ENCODE measurements at places on chromosomes 2 and 18.

DNA sequence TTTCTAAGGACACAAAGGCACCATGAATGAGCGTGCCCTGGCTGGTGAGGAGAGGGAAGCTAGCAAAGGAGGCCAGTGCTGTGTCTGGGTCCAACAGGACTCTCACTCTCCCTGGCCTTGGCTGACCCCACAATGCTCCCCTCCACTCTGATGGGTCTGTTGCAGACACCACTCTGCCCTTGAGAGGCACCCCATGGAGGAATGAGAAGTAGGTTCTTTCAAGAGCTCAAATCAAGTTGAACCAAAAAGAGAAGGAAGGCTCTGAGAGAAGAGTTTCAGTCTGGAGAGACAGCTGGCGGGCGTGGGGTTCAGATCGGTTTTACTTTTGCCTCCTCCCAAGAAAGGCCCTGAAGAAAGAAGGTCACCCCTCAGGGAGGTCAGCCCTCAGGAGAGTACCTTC is 18.4 kb downstream of the TMEM247 start:
- no peak for ATAC-seq

GRCh38 chr2:167732326-167732725 is 515.1 kb downstream of the STK39 start:
- no peak for ATAC-seq

DNA sequence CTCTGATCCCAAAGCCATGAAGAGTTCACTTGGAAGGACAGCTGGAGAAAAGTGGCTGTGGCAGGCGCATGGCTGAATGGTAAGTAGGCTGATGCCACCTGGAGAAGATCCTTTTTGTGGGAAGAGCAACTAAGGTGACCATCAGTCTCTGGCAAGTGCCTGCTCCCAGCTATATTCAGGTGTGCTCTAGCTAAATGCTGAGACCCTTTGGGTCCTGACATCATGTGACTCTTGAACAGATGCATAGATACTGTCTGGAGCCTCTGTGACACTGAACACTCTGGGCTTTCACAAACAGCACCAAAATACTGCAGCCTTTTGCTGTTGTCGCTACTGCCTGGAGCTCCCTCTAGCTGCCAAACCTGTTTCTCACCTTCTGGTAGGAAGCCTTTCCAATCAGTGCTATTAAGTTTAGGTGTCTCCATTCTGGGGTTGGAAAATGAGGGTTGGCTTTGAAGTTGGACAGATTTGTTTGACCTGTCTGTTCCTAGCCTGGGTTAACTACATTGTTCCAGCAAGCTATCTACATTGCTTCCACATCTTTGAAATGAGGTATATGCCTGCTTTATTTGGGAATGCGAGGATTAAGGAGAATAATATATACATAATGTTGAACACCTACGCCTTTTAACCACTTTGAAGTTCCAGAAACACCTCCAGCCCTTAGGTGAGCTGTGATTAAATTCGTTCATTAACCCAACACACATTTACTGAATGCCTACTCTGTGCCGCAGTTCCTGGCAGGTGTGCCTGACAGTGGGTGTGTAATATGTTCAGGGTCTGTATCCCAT is 3.1 kb downstream of the EGR4 start:
- peak; percentile 52 for ATAC-seq

- ATAC-seq = no peak
These were observed 119.6 kb downstream of the ZFP36L2 start for GRCh38 chr2:43106559-43107527.

DNA sequence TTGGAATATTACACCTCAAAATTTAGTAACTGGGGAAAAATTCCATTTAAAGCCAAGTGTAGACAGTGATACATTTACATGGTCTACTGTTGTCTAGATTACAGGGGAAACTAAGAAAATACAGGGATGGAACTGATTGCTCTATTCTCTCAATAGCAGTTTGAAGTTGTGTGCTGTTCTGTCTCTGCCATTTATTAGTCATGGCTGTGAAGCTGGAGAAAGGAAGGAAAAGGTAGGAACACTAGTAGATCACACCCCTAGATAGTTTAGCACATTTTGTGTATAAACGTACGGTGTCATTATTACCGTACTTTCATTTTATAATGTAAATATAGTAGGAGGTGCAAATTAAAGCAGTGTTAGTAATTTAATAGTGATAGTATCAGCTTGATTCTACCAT is 170.5 kb downstream of the PHLPP1 start:
- no peak for ATAC-seq

- no peak for ATAC-seq
These were observed 4.5 kb upstream of the POLE4 start for GRCh38 chr2:74953796-74954499.

DNA sequence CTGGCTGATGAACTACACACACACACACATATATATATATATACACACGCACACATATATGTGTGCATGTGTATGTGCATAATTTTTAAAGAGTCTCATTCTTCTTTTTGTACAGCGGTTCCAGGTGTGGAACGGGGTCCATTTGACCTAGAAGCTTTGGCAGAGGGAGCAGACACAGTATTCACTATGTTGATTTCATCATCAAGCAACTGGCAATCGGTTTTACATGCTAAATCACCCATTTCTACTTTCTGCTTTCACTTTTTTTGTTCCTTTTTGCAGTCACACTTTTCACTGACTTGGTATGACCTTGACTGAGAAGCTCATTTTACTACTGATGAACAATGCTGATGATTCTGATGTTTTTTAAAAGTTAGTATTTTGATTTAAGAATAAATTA is 63.0 kb upstream of the PGAP1 start:
- ATAC-seq = no peak

GRCh38 chr18:32026491-32027086 is 8.0 kb downstream of the RNF125 start:
- no peak for ATAC-seq

DNA sequence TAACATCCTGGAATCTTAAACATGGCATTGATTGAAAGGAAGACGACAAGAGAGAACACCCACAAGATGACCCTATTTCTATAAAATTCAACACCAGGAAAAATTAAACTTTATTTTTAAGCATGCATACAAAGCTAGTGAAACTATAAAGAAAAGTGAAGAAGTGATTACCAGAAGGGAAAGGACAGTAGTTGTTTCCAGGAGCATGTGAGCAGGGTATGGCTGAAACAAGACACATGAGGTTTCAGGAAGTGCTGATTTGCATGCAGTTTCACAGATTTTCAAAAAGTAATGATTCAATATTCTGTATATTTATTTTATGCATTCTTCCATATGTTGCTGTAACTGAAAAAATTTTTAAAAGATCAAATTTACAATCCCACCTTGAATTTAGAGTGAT is 24.6 kb upstream of the DAW1 start:
- ATAC-seq = no peak

GRCh38 chr18:80126797-80127196 is 17.7 kb downstream of the ADNP2 start:
- ATAC-seq = no peak

DNA sequence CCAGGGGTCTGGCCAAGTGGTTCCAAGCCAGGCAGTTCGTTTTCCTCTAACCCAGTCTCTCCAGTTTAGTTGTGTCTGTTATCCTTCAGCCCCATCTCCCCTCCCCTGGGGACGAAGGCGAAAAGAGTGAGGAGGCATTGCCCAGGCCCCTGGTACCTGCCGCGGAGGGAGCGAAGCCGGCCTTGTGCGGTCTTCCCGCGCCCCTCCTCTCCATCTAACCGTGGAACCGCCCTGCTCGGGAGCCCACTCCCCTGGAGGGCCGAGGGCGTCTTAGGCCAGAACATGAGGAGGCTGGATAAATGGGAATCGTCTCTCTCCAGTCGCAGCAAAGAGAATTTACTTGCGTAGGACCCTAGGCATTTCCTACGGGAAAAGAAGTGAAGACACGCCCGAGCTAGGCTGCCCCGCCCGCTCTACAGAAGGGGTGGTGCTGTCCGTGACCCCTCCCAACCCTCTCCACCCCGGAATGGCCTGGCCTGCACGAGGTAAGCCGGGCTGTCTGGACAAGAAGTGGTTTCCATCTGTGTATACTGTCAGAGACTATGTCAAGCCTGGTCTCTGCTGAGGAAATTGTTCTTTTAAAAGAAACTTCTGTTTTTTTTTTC is 156.2 kb downstream of the MIB1 start:
- ATAC-seq = no peak

- peak; percentile 85 for ATAC-seq
These were observed 20.3 kb downstream of the STRADB start for GRCh38 chr2:201471732-201472393.

DNA sequence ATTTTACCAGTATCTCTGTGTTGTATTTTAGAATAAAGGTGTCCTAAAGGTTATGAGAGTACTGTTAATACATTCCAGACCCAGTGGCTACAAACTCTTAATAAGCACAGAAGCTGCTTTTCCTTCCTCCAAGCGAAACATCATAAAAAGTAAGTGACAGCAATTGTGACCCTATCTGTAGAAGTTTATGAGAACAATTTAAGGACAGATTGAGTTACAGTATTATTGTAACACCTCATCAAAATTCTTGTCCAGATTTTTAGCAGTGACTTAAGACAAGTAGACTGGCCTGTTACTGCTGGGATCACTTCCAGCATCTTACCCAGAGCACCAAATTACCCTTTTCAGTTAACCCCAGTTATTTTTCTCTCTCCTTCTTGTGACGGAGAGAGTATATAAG is 154.6 kb downstream of the ERBB4 start:
- ATAC-seq = no peak

GRCh38 chr2:239375278-239376061 is 25.4 kb downstream of the HDAC4 start:
- peak; percentile 54 for ATAC-seq

DNA sequence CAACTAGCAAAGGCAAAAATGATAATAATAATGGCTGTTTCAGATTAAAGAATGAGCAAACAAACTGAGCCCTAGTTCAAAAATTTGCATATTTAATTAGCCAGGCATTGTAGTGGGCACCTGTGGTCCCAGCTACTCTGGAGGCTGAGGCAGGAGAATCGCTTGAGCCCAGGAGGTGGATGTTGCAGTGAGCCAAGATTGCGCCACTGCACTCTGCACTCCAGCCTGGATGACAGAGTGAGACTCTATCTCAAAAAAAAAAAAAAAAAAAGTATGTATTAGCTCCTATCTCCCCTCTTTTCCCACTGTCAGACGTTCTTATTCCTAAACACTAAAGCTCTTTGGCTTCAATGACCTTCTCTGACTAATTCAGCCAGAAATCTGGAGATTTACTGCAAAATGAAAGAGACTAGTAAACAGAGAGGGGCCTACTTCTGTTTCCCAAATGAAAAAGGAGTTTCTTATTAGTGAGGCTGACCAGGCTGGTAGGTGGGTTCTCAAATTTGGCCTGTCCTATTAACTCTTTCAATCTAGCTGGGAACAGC is 3.9 kb upstream of the SRBD1 start:
- no peak for ATAC-seq

GRCh38 chr2:44801289-44801840 is 140.1 kb upstream of the SIX3 start:
- ATAC-seq = no peak

- ATAC-seq = no peak
These were observed 2.8 kb downstream of the SNORC start for GRCh38 chr2:232872826-232873225.

GRCh38 chr18:63444580-63444979 is 22.3 kb upstream of the VPS4B start:
- no peak for ATAC-seq

- ATAC-seq = peak; percentile 83
These were observed 13.4 kb downstream of the CNOT9 start for GRCh38 chr2:218582076-218582475.

Data from SK-N-SH treated with all-trans-retinoic acid at 6 μM for 48 hours (cell line).